BJ (cell line): ENCODE measurements at places on chromosomes 1 and 21.

DNA sequence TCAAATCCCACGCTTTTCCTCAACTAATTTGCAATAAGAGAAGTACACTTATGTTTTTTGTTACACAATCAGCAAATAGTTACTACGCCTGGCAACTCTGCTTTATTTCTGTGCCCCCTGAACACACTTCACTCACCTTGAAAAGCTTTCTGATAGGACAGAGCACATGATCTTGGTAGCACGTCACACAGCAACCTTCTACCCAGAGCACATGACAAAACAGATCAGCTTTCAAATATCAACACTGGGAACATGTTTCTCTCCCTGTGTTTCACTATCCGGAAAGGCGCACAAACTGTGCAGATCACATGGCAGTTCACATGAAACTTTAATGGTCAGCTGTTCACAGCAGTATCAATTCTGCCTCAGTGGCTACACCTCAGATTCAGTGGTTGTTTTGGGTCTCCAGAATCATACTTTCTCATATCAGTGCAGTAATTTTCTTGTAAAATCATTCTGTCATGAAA is 2.2 kb downstream of the SLC19A2 start:
- DNase-seq = no peak

GRCh38 chr1:165356876-165357275 is 361 bp upstream of the LMX1A start:
- DNase-seq = no peak

- DNase-seq = no peak
Measured at GRCh38 chr1:118812555-118812954, 175.6 kb downstream of the TBX15 start.

- no peak for DNase-seq
Measured at GRCh38 chr1:79004916-79005315, 1.6 kb downstream of the ADGRL4 start.

DNA sequence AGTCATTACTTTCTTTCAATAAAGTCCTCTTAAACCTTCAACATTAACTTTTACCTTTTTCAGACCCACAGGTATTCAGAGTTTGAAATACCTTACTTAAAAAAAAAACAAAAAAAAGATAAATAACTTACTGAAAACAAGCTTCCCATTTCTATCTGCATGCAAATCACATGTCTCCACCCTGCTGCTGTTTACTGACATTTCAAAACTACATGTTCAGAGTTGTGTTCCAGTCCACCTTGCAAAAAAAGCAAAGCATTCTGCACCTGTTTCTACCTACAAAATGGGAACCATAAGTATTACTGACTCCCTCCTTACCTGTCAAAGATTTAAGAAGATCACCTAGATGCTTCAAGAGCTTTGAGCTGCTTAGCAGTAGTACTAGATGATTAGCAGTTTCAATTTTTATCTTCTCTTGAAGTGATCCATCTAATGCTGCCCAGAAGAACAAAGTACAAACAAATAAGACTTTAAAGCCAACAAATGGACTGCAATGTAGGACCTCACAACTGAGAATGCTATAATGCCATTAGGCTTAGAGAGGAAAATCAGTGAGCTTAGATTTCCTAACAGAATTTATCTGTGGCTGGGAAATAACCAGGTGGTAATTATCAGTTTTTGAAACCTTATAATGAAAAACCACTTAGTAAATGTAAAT is 61.2 kb downstream of the ANKRD13C start:
- no peak for DNase-seq

DNA sequence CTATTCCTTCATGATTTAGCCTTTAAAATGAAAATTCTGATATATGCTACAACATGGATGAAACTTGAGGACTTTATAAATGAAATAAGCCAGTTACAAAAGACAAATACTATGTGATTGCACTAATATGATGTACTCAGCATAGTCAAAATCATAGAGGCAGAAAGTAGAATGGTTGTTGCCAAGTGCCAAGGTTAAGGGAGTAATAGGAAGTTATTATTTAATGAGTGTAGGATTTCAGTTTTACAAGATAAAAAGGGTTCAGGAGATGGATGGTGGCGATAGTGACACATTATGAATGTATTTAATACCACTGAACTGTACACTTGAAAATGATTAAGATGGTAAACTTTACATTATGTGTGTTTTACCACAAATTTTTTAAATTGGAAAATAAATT is 73.1 kb upstream of the FMN2 start:
- DNase-seq = no peak

DNA sequence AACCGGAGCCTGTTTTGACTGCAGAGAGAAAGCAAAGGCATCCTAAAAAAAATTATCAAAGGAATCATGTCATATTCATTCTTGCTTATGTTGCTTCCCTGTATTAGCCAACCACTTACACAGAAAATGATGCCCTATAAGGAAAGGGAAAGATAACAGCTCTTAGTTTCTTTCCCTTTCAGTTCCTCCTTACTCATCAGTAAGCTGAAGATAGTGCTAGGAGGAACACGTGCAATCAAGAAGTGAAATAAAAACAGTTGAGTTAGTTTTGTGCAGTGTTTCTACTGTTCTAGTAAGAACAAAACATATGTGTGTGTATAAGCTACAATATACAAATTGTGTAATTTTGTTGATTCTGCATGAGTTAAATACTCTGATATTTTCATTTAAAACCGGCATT is 45.3 kb upstream of the MTF2 start:
- DNase-seq = no peak

GRCh38 chr1:193120604-193121166 is 1.1 kb upstream of the CDC73 start:
- DNase-seq = no peak

- no peak for DNase-seq
Measured at GRCh38 chr1:154857441-154858215, 12.5 kb downstream of the KCNN3 start.

GRCh38 chr21:42939582-42940413 is 14.4 kb upstream of the ERVH48-1 start:
- peak; percentile 93 for DNase-seq

GRCh38 chr1:65022216-65022615 is 55.9 kb upstream of the JAK1 start:
- DNase-seq = no peak

GRCh38 chr1:45410850-45411509 is 70.7 kb upstream of the MUTYH start:
- no peak for DNase-seq

DNA sequence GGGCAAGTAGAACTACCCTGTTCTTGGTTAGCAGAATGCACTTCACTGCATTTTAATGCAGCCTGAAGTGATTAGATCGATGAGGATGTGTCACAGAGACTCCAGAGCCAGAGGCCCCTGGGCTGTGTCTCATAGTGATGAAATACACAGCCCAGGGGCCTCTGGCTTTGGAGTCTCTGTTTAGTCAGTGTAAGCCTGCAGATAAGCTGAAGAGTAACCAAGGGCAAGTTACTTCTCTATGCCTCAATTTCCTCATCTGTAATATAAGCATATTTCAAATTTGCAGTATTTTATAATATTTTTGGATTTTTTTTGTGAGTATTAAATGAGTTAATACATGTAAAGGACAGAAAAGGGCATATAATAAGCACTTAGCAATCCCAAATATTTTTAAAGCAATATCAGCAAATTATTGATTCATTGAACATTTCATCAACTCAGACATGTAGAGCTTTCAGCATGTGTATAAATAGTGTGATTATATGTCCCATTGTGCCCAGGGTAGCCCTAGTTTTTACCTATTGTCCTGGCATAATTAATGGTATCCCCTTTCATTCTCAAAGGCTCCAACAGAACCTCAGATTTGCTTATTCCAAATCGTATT is 23.6 kb upstream of the APOBEC4 start:
- no peak for DNase-seq

GRCh38 chr1:39928809-39929587 is 25.9 kb upstream of the MFSD2A start:
- no peak for DNase-seq

DNA sequence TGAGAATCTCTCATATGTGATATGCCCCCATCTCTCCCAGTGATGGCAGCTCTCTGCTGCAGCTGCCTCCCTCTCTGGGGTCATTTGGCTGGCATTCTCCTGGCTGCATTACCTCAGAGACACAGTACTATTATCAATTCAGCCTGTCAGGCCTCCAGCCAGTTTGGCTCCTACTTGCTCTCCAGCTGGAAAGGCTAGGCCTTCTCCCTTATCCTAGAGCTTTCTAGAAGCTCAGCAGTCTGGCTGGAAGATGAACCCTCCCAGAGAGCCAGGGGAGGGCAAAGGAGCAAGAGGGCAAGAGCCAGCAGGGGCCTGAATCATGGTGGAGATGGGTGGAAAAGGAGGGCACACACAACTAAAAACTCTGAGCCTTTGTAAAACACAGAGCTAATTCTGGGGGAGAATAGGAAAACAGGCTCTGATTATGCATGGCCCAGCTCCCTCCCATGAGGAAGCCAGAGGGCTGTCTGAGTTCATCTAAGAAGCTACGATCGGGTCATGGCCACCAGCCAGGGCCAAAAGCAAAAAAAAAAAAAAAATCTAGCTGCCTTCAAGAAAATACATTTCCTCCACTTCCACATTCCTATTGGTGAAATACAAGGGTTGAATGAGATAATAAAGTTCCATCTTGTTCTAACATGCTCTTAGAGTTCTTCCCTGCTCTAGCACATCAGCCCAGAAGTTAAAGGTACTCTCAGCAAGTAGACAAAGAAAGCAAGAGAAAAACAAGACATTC is 8.8 kb downstream of the LAMB3 start:
- no peak for DNase-seq

DNA sequence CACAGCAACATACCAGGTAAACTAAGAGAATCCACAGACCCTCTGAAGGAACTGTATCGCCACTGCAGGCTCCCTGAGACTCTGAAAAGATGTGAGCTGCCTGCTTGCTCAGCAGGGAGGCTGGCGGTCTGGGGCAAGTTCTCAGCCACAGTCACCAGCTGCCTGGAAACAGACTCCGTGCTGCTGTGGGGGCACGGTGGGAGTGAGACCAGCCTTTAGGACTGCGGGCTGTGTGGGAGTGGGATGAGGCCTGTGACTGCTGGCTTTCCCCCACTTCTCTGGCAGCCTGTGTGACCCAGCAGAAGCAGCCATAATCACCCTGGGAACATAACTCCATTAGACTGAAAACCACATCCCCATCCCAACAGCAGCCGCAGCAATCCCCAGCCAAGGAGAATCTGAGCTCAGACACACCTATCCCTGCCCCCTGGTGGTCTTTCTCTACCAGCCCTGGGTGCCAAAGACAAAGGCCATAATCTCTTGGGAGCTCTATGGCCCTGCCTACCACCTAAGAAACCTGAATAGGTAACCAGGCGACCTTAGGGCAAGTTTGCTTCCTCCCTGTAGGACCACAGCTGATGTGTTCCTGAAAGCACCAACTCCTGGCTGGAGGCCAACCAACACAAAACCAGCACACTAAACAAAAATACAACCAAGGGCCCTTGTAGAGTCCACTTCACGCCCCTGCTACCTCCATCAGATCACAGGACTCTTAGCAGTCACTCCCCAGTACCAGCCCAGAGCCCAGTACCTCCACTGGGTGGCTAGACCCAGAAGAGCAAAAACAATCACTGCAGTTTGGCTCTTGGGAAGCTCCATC is 151.5 kb downstream of the SMYD3 start:
- no peak for DNase-seq

GRCh38 chr1:59506952-59507351 is 210.1 kb downstream of the FGGY start:
- peak; percentile 18 for DNase-seq

- DNase-seq = no peak
Measured at GRCh38 chr21:46322351-46323226, 1.1 kb downstream of the C21orf58 start.

GRCh38 chr1:31575369-31576140 is 760 bp upstream of the TINAGL1 start:
- DNase-seq = no peak

DNA sequence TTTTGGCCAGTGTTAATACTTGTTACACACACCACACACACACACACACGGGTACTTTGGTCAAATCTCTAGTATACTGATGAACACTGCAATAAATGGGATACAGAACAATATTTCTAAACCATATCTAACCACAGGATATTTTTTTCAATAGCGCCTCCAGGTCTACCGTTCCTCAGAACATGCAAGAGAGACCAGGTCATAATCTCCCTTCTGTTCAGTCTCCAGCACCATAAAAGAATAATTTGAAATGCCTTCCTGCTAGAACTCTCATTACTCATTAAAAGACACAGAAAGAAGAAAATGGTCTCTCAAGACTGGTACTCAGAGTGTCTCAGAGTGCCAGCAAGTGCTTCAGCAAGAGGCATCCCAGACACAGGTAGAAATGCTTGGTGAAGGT is 11.5 kb upstream of the SLC44A3 start:
- no peak for DNase-seq

DNA sequence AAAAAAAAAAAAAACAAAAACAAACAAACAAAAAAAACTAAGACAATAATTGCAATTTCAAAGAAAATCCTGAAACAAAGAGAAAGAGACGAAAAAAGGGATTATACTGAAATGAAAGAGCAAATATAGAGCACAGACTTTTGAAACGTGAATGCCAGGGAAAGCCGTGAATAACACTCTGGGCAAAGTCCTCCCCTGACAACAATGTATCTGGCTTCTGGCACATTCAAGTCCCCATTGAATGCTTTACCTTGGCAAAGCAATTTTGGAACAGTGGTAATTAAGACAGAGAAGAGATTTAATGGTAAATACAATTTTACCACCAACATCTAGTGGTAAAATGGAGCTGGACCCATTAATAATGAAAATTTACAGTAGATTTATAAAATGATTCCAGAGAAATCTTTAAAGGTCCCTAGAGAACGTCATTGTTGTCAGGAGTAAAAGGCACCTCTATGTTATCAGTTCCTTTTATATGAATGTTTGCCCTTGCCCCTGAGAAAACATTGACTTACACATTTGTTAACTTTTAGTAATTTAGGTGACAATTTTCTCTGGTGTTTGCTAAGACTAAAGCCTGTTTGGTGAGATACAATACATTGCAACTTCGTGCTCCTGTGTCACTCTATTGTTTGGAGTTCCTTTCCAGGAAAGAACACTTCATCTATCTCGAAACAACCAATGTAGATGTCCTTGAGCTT is 89.7 kb downstream of the GREM2 start:
- no peak for DNase-seq

DNA sequence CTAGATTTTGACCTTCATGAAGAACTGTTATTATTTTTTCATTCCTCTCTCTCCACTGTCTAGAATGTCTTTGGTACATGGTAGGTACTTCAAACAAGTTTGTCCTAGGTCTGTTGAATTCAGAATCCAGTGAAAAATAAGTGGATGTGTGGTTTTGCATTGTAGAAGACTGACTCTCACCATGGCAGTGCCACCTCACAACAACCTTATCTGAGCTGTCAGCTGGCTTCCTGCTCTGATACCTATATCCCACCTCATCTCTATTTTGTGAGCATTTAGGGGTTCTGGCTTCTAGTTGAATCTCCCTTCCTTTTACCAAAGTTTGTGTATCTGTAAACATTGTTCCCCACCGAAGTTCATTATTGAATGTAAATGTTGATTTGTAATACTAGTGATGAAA is 9.1 kb downstream of the SWT1 start:
- no peak for DNase-seq

- no peak for DNase-seq
Measured at GRCh38 chr1:41642922-41643821, 158.7 kb upstream of the EDN2 start.

- no peak for DNase-seq
Measured at GRCh38 chr1:22892789-22893188, 79.9 kb downstream of the LACTBL1 start.
